ENCODE measurements at places on chromosomes 6 and 20.
A peak's percentile ranks its signal among the peaks of the same experiment; 100 is the strongest.

DNA sequence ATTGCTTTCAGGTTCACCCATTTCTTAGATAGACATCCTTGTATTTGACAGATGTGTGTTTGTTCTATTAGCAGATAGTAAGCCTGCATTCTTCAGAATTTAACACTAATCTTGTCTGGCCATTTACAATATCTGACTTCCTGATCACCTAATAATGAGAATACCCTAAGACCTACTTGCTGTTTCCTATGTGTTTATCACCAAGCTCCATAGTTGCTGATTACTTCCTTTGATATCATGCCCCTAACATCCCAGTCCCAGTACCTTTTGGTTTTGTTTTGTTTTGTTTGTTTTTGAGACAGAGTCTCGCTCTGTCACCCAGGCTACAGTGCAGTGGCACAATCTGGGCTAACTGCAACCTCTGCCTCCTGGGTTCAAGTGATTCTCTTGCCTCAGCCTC is 143.6 kb upstream of the DST start:
- DNase-seq: no peak

GRCh38 chr6:170163405-170164170 is 127.3 kb downstream of the DLL1 start:
- no peak for DNase-seq

GRCh38 chr6:167233490-167233889 is 57.6 kb upstream of the UNC93A start:
- no peak for DNase-seq

GRCh38 chr6:40586369-40587201 is 579 bp downstream of the LRFN2 start:
- DNase-seq: peak; percentile 24

GRCh38 chr6:128882991-128883611 is at the start of gene LAMA2:
LAMA2 (plus strand) TSS chr6:128883138; CDS start chr6:128883246, 108 bp downstream.
- peak; percentile 64 for DNase-seq

- DNase-seq: no peak
Observed at GRCh38 chr20:63507083-63507743, 8.3 kb upstream of the EEF1A2 start.

DNA sequence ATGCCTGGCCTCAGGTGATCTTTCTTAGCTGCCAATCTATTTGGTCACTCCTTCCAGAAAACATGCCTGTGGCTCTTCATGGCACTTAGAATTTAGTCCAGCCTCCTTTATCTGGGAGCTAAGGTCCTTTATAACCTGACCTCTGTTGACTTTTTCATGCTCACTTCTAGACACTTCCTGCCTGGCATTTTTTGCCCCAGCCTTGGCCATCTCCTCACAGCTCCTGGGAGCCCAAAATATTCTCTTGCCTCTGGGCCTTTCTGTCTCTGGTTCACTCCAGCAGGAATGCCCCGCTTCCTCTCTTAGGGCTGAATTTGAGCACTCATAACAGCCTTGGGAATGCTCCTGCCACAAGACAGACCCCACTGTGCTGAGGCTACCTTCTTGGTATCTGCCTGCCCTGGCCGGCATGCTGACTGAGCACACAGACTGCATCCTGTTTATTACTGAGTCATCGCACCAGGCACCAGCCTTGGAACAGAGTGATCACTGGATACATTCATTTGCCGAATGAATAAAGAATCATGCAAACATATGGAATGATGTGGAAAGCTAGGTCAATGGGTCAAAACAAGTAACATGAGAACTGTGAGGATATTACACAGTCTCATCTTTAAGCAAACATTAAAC is 5.8 kb upstream of the EEF1E1 start:
- DNase-seq: no peak

- DNase-seq: peak; percentile 76
Observed at GRCh38 chr20:2919518-2920245, 46.4 kb downstream of the PTPRA start.

- DNase-seq: no peak
Observed at GRCh38 chr20:824916-825315, 8.6 kb upstream of the FAM110A start.

GRCh38 chr6:48826901-48827701 is 636.0 kb downstream of the MMUT start:
- peak; percentile 43 for DNase-seq

GRCh38 chr20:34511891-34512265 is 4.3 kb upstream of the DYNLRB1 start:
- no peak for DNase-seq

GRCh38 chr6:20441236-20441635 is 39.6 kb downstream of the E2F3 start:
- no peak for DNase-seq

DNA sequence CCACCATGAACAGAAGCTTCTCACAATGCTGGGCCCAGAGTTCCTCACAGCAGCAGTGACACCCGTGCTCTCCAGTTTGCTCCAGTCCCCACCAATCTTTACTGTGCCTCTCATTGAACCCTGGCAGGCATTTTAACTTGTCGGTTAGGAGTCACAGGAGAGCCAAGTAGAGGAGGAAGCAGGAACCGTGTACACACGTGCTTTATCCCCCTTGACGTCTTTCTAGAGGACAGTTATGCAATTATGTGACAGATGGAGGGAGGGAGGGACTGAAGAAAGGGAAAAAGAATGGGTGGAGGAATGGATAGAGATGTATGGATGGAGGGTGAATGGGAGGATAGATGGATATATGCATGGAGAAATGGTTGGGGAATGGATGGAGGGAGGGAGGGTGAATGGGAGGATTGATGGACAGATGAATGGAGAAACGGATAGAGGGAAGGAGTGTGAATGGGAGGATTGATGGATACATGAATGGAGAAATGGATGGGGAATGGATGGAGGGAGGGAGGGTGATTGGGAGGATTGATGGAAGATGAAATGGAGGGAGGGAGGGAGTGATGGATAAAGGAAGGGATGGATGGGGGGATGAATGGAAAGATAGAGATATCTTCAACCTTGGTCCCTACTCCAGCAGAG is 26.0 kb downstream of the RBM38 start:
- no peak for DNase-seq

GRCh38 chr6:71250099-71250602 is 38.5 kb upstream of the OGFRL1 start:
- no peak for DNase-seq

- DNase-seq: no peak
Observed at GRCh38 chr6:32149092-32149755, 2.5 kb downstream of the PRRT1 start.

DNA sequence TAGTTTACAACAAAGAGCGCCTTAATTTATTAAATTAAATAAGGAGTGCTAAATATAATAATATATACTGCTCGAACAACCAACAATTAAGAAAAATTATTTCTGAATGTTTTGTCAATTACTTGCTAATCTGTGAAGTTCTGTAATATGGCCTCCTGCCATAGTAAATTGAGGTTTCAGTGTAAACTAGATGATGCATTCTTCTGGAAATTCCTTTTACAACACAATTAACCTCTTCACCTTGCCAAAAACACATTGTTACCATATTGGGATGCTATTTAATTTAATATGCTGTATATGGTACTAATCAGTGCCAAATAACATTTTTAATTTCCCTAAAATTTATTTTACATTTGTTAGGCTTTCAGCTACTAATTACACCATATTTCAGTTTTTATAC is 808.4 kb upstream of the CITED2 start:
- DNase-seq: no peak

GRCh38 chr6:42503894-42504293 is 52.2 kb upstream of the TRERF1 start:
- DNase-seq: no peak

DNA sequence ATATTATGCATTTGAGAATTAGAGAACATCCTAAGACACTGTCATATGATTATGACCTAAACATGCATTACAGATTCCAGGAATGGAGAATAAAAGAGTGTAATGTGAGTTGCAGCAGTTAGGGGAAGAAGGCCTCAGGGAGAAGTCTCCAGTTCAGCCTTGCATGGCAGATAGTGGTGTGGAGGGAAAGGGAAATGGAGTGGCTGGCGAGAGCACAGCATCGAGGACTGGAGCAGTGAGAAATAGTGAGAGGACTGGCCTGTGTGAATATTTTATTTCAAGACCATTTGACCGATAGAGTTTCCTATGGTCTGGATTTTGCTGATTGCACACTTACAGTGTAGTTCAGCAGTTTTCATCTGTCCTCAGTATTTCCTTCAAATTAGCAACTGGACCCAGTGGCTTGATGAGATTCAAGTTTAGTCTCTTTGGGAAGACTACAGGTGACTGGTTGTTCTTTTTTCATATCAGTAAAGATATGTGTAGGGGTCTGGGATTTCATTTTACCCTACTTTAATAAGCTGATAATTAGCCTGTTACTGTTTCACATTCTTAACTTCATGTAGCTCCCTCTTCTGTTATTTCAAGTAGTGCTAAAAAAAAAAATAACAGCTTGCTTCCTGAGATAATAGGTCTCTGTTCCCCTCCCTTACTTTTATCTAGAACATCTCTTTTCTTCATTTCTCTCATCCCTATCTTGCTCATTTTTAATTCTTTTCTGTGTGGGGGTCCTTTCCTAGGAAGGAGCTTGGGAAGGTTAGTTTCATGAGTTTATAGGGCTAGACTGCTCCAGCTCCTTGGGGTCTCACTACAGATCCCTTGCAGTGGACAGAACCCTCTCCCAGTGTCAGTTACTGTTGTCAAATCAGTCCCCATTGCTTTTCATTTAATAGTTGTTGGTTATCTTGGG is 27.9 kb downstream of the BLTP3A start:
- no peak for DNase-seq
